ENCODE measurements at places on chromosomes 7 and 10.

GRCh38 chr7:2004841-2005725, 227.7 kb downstream of the MAD1L1 start:
- no peak for DNase-seq

DNA sequence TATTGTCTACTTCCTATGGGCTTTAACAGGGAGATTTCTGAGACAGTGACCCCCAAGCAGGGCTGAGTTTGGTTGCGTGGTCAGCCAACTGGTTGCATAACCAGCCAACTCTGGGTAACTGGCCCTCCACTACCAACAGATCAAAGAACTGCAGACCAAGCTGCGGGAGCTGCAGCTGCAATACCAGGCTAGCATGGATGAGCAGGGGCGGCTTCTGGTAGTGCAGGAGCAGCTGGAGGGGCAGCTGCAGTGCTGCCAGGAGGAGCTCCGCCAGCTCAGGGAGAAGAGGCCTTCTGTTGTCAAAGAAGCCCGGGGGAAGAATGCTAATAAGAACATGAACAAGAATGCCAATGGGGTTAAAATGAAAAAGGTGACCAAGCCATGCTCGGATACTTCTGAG, 15.7 kb upstream of the FLNC start:
- no peak for DNase-seq

DNA sequence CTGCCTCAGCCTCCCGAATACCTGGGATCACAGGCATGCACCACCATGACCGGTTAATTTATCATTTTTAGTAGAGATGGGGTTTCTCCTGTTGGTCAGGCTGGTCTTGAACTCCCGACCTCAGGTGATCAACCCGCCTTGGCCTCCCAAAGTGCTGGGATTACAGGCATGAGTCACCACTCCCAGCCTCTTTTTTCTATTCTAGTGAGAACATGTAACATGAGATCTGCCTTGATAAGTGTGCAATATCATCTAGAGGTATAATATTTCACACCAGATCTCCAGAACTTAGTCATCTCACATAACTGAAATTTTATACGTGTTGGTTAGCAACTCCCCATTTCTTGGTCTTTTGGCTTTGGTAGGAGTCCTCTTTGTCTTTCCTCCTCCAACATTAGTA, 656.9 kb downstream of the CNTNAP2 start:
- DNase-seq, result no peak

DNA sequence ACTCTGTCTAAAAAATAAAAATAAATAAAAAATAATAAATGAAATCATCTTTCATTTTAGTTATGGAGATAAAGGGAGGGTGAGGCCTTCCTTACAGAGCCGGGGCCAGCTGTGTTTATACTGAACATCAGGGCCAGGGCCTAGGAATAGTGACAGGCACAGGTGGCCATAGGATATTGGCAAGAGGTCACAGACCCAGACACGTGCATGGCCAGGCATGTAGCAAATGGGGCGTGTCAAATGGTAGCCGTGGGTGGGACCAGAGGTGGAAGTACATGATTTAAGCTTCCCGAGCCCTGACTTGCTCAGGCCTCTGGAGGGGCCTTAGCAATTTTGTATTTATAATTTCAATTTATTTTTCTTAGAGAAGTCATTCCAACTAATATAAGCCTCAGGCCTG, 353.0 kb downstream of the ANKRD30A start:
- no peak for DNase-seq

- DNase-seq, result no peak
Observed at GRCh38 chr10:593901-594457, 95.5 kb downstream of the DIP2C start.

DNA sequence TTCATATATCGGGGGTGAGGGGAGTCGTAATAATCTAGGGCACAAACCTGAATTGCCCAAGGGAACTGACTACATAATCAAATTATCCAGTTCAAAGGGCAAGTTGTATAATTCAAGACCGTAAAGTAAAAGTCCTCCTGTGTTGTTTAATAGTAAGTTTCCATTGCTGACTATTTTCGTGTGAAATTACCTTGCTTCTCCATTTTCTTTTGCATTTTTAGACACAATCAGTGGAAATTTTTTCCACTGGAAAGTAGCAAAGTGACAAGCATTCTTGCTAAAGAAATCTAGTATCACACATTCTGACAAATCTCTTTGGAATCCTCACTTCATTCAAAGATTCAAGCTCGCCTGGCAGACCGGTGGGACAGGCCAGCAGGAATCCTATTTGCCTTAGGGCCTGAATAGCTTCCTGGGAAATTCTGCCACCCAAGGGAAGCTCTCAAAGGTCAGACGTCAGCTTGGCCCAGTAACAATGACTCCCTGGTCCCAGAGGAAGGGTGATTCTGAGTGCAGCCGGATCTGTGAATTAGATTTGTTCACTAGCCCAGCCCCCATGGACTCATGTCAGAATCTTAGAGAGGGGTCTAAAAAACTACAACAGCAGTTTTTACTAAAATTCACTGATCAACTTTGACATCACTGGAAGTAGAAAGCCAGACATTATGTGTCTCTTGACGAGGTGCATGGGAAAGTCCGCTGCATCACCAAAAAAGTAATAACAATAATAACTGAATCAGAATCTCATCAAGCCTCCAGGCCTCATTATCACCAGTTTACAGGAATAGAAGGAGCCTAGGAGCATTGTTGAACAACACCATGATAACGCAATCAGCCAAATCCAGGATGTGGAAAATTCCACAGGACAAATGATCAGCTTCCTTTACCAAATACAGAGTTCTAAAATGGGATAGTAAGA, 161.0 kb downstream of the SKIDA1 start:
- DNase-seq, result no peak

GRCh38 chr7:113408999-113409398, 290.6 kb upstream of the SMIM30 start:
- DNase-seq, result no peak

DNA sequence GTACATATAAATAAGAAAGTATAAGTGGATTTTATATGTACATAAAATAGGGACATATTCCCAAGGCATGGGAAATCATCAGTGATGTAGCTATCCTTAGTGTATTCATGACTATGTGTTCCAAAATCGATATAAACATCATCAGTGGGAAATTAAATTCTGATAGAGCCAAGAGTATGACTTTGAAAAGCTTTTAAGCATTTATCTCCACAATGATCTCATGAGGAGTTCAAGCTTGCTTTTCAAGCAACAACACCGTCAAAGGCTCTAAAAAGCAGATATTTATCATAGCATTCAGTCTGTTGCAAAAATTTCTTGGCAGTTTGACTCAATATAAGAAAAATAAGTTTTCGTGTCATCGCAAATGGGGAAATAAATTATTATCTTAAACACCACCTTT, 14.5 kb upstream of the NEBL start:
- DNase-seq, result no peak

GRCh38 chr10:6411436-6411835, 168.6 kb downstream of the PRKCQ start:
- DNase-seq, result no peak

DNA sequence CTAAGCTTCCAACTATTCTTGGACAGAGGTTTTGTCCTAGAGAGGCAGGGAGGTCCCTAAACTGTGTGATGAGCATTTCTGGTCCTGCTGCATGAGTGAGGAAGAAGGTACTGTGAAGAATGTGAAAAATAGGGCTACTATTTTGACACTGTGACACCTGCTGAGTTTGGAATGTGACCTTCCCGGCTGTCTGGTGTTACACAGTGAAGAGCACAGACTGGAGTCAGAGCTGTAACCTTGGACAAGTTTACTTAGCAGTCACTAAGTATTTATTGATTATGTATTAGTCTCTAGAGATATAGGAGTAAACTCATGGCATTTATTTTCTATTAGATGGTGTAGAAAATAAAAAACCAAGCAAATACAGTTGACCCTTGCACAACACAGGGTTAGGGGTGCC, 12.3 kb downstream of the GOLGA7B start:
- DNase-seq, result no peak

All from effector memory CD4-positive, alpha-beta T cell (primary cell).